GM20000 (cell line): ENCODE measurements at places on chromosomes 3 and 15.

DNA sequence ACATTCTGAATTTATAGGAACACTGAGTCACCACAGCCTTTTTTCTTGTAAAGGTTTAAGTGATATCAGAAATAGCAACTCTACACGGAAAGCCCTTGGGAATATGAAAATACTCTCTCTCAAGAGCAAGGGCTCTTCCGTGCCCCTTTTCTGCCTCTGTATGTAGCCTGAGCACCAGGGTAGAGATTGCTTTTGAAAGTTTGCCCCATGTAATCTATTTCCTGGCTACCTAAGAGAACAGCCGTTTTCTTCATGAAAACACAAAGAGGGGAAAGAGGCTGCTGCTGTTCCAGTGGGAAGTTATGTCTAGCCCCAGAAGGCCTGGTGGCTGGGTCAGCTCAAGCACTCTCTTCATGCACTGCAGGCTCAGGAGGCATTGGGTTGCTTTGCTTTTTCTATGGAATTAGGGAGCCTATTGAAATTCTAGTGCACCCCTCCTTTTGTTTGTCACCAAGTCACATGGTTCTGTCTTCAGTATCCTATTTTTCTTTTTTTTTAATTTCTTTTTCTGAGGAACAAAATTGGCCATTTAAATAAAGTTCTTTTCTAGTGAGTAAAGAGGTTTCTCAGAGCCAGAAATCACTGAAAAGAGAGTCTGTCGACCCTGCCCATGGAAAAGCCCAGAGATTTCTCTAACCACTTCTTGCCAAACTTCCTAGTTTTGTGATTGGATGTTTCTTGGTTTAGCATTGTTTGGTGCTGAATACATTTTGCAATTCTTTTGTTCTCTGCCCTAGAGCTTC is 39.5 kb downstream of the TIGIT start:
- DNase-seq: no peak

DNA sequence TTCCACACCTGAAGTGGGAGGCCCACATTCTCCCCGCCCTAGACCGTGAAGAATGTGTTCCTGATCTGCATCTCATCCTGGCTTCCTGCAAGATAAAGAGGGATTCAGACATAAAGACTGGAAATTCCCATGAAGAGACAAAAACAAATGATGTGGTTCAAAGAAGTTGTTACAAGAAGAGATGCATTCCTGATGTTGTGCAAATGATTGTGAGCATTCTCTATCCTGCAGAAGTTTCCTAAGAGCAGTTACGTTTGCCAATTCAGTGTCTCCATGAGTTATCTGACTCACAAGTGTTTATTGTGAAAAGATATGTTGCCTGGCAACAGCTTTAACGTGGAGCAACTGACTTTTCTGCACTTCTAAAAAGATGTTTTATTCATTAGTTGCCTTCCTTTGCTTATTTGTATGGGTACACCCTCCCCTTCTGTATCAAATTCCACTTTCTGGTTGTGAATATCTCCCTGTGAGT is 107.8 kb downstream of the ZIC4 start:
- DNase-seq: no peak

DNA sequence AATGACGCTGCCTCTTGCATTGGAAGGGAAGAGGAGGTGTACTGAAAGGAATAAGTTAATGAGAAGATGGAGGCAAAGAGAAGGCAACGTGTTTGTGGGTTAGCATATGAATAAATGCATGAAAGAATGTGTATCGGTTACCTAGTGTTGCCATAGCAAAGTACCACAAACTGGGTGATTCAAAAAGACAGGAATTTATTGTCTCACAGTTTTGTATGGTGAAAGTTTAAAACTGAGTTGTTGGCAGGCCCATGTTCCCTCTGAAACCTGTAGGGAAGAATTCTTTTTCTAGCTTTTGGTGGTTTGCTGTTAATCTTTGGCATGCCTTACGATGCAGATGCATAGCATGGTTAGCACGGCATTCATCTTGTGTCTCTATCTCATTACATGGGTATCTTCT is 729.9 kb downstream of the MECOM start:
- no peak for DNase-seq

GRCh38 chr3:197936819-197937384 is 13.1 kb upstream of the RPL35A start:
- DNase-seq: no peak

DNA sequence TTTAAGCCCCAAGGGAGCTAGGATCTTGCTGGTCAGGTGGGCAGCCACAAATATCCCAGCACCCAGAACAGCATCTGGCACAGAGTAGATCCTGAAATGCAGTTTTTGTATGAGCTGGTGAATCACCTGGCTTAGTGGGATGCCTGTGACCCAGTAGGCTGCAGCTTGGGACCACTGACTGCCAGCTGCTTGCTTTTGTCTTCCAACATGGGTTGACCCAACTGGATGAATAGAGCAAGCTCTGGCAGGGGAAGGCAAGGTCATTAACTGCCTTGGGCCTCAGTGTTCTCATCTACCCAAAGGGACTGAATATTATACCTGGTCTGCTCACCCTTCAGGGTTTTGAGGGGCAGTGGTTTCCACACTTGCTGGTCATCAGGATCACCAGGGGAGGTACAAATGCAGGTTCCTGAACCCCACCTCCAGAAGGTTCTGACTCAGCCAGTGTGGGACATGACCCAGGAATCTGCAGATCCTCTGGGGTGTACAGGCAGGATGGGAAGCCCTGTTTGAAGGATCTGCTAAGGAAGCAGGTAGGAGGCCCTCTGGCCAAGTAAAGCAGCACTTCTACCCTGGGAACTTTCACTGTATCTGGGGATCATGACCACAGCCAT is 55.4 kb downstream of the ITGA11 start:
- no peak for DNase-seq

DNA sequence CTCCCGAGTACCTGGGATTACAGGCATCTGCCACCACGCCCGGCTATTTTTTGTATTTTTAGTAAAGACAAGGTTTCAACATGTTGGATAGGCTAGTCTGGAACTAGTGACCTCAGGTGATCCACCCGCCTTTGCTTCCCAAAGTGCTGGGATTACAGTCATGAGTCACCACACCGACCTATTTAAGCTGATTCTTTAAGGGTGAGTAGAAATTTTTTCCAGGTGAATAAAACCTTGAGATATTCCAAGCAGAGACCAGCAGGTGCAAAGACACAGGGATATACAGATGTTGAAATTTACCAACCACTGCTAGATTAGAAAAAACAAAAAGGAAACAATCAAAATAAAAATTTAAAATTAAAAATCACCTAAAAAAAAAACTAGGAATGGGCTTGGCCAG is 74.4 kb upstream of the CHRNB4 start:
- no peak for DNase-seq

DNA sequence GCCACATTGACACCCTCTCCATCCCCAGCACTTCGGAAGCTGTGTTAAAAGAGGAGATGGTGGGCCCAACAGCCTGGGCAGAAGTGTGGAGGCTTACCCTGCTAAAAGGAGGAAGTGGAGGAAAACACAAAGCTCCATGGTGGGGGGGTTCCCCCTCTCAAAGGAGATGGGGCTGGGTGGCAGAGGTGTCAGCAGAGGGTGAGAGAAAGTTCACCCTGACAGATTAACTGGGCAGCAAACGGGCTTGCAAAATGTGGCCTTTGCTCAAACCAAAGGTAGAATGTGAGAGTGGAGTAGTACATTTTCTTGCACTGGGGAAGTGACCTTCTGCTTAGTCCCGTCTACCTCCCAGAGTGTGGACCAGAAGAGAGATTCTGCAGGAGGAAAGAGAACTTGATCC is 44.7 kb downstream of the MYO1E start:
- DNase-seq: no peak

DNA sequence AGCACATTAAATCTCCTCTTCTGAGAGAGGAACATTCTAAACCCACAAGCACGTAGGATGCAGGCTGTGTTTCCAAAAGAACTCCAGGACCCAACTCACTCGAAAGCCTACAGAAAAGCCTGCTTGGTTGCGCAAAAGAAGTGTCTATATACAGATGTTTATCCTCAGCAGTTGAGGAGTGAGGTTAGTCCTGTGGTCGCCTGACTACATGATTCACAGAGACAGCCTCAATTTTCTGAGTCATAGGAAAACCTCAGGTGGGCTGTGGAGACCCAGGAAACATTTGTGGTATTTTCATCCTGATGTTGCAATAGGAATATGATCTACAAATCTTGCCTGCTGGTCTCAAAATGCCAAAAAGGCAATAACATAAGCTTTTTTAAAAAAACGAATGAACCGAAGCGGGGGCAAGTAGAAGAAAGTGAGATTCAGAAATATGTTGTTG is 183.8 kb upstream of the THRB start:
- DNase-seq: no peak

- no peak for DNase-seq
Observed at GRCh38 chr3:39499651-39500273, 32.3 kb downstream of the MOBP start.

DNA sequence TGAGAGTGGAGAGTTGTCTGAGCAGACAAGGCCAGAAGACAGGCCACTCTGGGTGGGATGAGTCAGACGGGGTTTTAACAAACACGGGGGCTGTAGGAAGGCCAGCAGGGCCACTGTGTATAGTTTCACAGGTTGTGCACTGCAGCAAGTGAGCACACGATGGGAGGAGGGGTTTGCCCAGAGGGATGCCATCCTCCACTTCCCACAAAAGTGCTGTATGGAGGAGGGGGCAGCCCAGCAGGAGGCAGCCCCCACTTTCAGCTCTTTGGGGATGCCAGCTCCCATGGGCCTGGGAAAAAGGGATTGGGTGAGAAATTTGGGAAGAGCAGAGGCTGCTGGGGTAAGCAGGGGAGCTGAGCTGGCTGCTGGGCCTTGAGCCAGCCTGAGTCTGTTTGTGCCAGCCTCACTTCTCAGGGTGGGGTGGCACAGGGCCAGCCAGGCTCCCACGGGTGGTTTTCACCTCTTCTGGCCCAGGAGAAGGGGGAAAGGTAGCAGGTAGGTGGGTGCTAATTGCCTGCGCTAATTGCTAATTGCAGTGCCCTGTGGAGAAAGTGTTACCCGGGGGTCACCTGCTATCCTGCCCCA is 6.7 kb downstream of the ZBTB47 start:
- DNase-seq: no peak

GRCh38 chr3:49868862-49869466 is 742 bp downstream of the CAMKV start:
- no peak for DNase-seq

- DNase-seq: no peak
Observed at GRCh38 chr3:112773864-112774263, 72.8 kb downstream of the CD200R1L start.

DNA sequence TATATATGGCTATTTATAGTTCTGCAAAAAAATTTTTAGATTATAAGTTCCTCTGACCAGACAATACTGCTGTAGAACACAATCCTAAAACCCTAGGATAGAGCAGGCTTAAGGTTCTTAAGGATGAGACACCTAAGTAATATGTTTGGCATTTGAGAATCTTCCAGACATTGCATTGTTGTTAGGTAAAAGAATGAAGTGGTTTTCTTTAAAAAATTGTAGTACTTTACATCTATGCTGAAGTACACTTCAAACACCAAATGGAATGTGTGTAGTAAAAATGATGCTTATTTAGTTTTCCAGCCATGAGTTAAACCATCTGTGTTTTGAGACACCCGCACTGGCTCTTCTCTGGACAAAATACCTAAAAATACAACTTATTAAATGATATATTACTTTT is 857.7 kb downstream of the OTOL1 start:
- DNase-seq: no peak

DNA sequence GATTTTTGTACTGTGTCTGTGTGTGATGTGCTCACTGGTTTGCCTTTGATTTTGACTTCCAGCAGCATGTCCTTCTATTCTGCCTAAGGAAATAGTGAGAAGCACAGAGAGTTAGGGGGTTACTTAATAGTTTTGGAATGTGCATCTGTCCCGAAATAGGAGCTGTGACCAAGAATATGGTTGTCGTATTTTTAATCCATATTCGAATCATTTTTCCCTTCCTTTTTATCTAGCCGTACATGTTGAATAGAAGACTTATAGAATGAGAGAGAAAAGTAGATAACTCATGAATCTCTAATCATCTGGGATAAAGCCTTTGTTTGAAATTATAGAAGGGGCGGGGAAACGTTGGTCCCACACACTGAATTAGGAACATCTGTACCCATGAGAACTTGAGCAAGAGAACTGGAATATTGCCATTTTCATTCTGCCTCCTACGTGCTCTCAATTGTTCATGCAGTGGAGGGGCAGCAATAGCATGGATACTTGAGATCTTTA is 23.6 kb downstream of the CRTC3 start:
- DNase-seq: no peak

DNA sequence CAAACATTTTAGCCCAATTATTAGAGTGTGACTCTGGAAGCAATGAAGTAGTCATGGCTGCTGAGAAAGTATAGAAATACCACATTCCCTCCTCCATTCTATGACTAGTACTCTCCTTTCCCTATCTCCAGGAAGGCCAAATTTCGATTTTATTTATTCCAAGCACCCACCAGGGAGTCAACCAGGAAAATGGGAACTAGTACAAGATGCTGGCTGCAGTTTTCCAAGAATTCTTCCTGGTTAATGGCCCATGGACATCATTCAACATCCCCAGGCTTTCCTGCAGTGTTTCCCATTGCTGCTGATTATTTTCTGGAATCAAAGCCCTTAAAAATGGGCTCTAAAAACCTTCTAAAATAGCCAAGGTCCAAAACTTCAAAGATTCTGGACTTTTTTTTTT is 247.9 kb upstream of the STT3B start:
- no peak for DNase-seq

GRCh38 chr15:70271422-70272088 is 173.8 kb upstream of the TLE3 start:
- no peak for DNase-seq

DNA sequence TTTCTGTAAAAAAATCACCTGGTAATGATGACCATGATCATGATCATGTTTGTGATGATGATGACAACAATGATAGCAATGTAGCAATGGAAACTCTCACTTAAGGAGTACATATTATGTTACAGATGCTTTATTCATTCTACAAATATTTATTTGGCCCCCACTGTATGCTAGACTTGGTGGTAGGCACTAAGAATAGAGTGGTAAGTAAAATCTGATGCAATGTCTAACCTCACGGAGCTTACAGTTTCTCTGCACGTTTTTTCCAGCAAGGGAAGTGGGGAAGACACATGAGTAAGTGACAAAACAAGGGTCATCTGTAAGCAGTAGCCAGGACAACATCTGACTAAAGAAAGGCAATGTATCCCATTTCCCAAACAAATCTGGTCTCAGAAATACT is 199.4 kb upstream of the MRPL3 start:
- no peak for DNase-seq

DNA sequence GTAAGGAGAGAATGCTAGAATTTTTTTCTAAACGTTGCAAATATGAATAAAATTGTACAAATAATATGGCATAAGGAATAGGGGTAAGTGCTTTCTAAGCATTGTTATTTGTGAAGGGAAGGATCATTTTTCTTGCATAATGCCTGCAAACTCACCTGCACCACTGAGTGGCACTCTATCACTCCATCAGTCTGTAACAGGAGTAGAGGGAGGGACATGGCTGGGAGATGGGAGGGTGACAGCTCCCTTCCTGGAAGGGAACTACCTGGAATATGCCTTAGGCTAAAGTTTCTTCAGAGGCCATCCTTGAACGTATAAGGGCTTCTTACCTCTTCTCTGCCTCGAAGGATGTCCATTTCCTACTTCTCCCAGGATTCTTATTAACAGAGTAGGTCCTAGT is 3.0 kb downstream of the NAALADL2 start:
- DNase-seq: no peak

GRCh38 chr3:151835751-151836525 is 22.0 kb downstream of the AADAC start:
- no peak for DNase-seq
